ENCODE measurements at places on chromosomes 16 and 17.

DNA sequence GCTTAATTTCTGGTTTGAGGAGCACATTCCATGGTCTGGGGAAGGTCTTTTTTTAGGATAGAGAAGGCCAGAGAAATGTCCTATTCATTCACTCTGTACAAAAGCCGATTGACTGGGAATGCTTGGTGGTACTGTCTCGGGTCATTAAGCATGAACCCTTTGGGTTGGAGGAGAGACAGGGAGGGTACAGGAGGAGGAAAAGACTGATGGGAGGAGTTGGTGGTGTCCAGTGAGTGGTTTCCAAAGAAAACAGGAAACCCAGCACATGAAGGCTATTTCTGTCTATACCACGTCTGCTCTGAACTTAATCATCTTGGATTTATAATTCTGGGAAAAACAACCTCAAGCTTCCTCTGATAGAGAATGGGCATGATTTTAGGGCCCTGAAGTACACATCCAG is 111.9 kb downstream of the XYLT1 start:
- no peak for DNase-seq

- no peak for DNase-seq
Measured at GRCh38 chr17:9878356-9878755, 26.7 kb downstream of the RCVRN start.

GRCh38 chr17:53631486-53631885 is 191.2 kb upstream of the KIF2B start:
- no peak for DNase-seq

GRCh38 chr17:15914400-15915170 is 30.3 kb upstream of the ADORA2B start:
- no peak for DNase-seq

DNA sequence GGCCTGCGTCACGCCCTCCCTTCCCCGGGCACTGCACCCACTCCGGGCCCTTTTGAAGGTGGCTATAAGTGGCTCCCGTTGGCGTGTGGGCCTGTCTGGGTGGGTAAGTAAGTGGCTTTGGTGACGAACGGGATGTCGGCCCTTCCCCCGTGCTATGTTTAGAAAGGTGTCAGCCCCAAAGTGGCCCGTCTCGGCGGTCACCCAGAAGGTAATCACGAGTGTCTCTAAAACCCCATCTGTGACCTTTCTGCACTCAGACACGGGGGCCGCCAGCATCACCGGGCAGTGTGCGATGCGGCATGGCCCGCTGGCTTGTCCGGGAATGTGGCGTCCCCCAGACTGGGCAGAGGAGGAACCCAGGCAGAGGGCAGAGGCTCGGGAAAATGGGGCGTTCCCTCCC is 88.2 kb downstream of the IRX5 start:
- no peak for DNase-seq

DNA sequence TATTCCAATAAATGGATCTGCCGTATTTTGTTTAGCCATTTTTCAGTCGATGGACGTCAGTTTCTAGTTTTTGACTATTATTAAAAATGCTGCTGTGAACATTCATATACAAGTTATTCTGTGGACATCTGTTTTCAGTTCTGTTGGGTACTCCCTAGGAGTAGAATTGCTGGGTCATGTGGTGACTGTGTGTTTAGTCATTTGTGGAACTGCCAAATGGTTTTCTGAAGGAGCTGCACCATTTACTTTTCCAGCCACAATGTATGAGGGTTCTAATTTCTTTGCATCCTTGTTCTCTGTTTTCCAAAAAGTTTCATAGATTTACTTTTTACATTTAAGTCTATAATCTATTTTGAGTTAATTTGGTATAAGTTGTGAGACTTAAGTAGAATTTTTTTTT is 29.5 kb downstream of the CYLD start:
- DNase-seq: no peak

- DNase-seq: no peak
Measured at GRCh38 chr16:20332411-20332810, 5.1 kb upstream of the GP2 start.

GRCh38 chr16:4663465-4663776 is 29.9 kb upstream of the NUDT16L1 start:
- DNase-seq: no peak
